ENCODE measurements at places on chromosomes 2 and 18.

GRCh38 chr2:41954304-41955291 lies 93.2 kb upstream of the PKDCC start:
- no peak for DNase-seq

GRCh38 chr2:236307641-236308040 lies 43.4 kb upstream of the ASB18 start:
- no peak for DNase-seq

- no peak for DNase-seq
Observed at GRCh38 chr2:25489631-25490030, 147.9 kb upstream of the DNMT3A start.

DNA sequence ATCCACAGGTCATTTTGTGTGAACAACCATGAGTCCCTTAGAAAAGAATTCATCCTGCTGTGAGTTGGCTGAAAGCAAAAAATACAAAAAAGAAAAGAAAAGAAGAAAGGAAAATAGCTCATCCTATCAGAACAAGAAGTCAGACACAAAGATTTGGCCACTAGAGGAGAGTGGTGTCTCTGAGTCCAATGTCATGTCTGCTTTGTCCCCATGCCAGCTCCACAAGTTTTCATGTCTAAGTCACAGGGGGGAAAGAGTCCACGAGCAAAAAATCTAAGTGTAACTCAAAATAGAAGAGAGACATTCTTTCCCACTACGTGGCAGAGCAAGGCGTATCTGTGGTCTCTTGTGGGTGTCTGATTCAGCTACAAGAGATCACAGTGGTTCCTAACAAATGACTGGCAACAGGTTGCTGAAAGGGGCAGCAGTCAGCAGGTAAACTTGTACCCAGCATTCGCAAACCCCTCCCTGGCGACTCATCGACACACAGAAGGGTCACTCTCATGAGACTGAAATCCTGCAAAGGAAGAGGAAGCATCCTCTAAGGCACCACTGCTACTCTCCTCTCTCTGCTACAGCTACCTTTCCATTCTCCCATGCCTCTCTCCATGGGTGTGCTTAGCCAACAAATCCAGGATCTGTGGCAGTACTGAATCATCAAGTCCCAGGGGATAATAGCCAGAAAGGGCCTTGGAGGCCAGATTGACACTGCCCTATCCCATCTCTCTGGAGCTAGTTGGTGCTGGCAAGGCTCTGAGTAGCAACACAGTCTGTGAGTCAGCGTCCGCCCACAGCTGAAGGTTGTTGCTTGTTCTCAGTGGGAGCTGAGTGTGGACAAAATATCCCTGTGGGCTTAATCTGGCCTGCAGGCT lies 123.0 kb upstream of the SLC39A10 start:
- peak; percentile 73 for DNase-seq

DNA sequence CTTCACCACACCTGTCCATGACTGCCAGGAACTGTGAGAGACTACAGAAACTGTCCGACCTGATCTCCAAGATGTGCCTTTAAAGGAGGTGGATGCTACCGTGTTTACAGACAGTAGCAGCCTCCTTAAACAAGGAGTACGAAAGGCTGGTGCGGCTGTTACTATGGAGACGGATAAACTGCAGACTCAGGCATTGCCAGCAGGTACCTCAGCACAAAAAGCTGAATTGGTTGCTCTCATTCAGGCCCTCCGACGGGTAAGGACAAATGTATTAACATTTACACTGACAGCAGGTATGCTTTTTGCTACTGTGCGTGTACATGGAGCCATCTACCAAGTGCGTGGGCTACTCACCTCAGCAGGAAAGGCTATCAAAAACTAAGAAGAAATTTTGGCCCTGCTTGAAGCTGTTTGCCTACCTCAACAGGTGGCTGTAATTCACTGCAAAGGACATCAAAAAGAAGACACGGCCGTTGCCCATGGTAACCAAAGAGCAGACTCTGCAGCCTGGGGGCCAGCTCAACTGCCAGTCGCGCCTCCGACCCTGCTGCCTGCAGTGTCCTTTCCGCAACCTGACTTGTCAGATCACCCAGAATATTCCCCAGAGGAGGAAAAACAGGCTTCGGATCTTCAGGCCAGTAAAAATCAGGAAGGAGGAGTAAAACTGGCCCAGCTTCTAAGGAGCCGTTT lies 30.9 kb downstream of the SKA1 start:
- DNase-seq = no peak

- DNase-seq = peak; percentile 61
Observed at GRCh38 chr2:46967990-46968647, 52.5 kb upstream of the MCFD2 start.

- DNase-seq = no peak
Observed at GRCh38 chr2:123035541-123035940, 989.5 kb upstream of the CNTNAP5 start.

- no peak for DNase-seq
Observed at GRCh38 chr2:149579972-149580882, 7.3 kb downstream of the MMADHC start.

DNA sequence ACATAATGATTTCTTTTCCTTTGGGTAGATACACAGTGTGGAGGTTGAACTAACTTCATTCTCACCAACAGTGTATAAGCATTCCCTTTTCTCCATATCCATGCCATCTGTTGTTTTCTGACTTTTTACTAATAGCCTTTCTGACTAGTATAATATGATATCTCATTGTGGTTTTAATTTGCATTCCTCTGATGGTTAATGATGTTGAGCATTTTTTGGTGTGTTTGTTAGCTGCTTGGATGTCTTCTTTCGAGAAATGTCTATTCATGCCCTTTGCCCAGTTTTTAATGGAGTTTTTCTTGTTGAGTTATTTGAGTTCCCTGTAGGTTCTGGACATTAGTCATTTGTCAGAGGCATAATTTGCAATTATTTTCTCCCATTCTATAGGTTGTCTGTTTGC lies 59.8 kb downstream of the MARCHF4 start:
- DNase-seq = no peak

- DNase-seq = no peak
Observed at GRCh38 chr2:165700531-165700930, 93.5 kb downstream of the GALNT3 start.

DNA sequence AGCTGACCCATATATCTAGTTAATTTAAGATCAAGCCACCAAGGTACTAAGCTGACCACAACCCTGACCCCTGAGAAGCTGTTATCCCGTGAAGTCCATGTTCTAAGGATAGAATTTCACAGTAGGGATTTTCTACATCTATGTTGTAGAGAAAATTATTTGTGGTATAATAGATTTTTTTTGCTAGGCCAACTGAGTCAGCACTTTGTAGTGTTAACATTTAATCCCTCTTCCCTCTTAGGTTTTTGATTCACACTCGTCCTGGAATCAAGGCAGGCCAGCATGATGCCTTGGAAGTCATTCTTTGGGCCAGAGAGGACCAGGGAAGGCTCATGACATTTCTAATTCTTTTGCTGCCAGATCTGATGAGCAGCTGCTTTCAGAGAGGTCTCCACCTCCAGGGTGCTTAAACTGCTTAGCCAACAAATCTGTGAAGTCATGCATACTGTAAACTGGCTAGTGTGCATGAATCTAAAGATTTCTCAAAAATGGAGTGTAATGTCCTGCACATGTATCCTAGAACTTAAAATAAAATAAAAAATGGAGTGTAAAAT lies 102.5 kb downstream of the RBM43 start:
- no peak for DNase-seq

DNA sequence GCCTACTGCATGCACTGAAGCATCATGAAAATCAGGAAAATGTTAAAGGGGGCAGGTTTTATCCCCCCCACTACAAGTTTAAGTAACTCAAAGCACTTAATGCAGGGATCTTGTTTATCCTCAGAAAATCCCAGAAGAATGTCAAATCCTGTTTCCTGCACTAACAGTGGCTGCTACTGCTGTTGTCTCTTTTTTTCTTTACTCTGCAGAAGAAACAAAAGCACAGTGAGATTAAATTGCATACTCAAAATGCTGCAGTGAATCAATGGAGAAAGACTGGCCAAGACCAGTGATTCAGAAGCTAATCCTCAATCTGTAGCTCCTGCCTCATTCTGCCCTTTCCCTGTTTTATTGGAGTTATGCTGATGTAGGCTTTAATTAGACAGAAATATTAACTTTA lies 332.3 kb upstream of the FIGN start:
- no peak for DNase-seq

DNA sequence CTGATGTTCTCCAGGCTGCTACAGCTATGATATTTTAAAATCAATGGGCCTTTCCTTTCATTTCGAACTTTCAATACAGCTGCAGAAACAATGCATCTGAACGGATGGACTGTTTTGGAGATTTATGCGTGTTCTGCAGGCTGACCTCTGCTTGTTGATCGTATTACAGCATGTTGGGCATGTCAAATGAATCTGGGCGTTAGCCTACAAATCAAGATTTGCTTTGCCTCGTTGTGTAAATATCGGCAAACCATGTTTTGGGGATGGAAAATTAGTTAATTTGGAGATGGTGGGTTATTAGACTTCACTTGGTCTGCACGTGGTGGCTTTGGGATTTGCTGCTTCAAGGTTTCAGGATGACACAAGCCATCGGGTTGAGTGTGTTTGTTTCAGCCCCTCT lies 129.3 kb downstream of the AGAP1 start:
- DNase-seq = no peak

DNA sequence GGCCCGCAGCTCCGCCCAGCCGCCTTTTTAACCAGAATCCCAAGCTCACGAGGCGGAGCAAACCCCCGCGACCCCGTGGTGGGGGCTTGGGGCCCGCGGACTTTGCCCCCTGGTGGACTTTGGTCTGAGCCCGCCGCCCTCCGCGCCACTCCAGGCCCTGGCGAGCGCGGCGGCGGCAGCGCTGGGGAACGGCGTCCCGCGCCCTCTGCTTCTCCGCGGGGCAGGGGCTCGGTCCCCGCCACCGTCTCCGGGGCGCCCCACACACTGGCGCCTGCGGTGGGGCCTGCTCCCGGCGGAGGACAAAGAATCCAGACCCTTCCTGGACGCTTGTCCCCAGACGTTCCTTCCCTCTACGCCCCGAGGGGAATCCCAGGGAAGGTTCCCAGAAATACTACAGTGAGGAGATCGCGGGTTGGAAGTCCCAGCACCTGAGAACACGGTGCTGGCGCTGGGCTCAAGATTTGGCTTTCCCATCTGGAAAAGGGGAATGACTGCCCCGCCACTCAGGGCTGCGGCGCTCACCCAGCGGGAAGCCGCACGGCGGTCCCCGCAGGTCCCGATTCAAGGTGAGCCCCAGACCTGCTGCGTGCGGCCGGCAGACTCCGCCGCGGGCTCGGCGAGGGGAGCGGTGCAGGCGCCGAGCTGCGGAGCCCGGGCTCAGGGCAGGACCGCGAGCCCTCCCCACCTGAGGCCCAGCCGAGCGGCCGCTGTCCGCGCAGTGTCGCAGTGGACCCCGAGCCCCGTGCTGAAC lies at the start of gene HAAO:
Gene HAAO (minus strand): TSS at position 1 of the 751 bp plus-strand sequence. CDS start 47 bp downstream, outside the sequence.
- no peak for DNase-seq

- no peak for DNase-seq
Observed at GRCh38 chr2:27290549-27290948, 8.3 kb downstream of the TRIM54 start.

- no peak for DNase-seq
Observed at GRCh38 chr2:129443235-129443864, 536.1 kb upstream of the RAB6C start.

- peak; percentile 31 for DNase-seq
Observed at GRCh38 chr2:57981083-57981768, 65.4 kb upstream of the VRK2 start.

DNA sequence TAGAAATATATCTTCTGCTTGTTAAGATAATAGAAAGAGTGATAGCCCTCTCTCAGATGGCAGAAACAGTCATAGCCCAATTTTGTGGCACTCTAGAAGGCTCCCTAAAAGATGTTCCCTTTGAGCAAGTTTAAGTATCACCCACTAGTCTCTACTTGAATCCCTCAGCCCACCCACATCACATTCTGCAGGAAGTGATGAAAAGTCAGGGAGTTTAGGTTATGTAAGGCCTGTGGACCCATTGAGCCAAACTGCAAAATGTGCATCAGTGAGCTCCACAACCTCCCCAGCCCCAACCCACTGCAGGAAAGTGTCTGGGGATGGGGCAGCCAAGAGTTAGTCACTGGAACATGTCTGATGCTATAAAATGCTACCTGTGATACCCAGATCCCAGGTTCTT lies 25.6 kb downstream of the ANKRD44 start:
- DNase-seq = no peak

GRCh38 chr18:54742659-54743604 lies 85.3 kb upstream of the RAB27B start:
- peak; percentile 5 for DNase-seq

GRCh38 chr2:1254662-1255343 lies 158.5 kb upstream of the TPO start:
- no peak for DNase-seq

- no peak for DNase-seq
Observed at GRCh38 chr18:6606411-6607085, 123.0 kb upstream of the ARHGAP28 start.

- no peak for DNase-seq
Observed at GRCh38 chr18:59918320-59918755, 18.5 kb downstream of the PMAIP1 start.

DNA sequence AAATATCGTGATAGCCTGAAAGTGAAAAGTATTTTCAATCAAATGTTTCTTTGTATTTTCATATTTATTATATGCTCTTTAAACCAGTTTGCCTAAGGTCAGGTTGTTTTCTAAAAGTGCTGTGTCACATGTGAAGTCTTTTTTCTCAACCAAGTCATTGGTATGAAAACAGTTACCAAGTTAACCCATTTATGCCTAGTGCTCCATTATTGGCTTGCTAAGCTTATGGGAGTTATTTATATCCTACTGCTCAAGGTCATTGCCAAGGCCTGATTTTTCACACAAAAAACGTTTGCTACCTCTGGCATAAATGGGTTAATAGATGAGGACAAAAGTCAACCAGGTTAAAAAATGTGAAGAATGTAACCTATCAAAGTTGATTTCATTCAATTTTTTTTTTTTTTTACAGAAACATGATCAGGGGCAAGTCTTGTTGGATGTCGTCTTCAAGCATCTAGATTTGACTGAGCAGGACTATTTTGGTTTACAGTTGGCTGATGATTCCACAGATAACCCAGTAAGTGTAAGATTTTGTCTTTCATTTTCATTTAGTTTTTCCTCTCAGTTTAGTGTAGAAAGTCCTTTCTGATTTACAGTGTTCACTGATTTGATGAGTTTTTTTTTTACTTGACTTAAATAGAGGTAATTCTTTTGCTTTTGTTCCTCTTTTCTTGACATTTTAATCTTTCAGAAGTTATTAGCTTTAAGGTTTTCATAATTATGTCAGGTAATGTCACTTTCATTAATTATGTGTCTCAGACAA lies 102.6 kb downstream of the PTPN4 start:
- DNase-seq = no peak

- no peak for DNase-seq
Observed at GRCh38 chr2:239302808-239303557, 97.8 kb downstream of the HDAC4 start.

DNA sequence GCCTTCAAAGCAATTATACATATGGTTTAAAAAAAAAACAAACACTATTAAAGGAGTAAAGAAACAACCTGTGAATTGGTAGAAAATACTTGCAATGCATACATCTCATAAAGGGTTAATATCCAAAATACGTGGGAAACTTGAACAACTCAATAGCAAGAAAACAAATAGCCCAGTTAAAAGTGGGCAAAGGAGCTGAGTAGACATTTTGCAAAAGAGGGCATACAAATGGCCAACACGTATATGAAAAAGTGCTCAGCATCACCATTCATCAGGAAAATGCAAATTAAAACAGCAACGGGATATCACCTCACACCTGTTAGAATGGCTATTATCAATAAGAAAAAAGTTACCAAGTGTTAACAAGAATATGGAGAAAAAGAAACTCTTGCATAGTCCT lies 298.3 kb upstream of the RBMS1 start:
- no peak for DNase-seq
